ENCODE measurements at places on chromosomes 16 and 17.

- DNase-seq: peak; percentile 74
Observed at GRCh38 chr16:18969050-18969854, 14.5 kb upstream of the TMC7 start.

DNA sequence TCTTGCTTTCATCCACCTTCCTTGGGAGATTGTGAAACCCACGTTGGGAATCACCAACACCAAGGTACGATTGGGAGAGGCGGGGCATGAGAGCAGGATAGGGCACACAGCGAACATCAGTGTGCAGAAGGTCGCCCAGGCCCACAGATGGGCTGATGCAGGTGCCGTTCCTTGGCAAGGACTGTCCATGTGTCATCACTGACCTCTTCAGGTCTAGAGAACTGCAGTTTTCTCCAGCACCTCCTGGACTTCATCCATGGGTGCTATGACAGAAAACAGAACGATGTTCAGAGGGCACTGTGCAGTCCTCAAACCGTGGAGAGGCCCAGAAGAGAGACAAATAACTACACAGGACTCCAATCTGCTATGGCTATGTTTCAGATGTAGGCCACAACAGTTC lies 23.9 kb upstream of the TAT start:
- DNase-seq: no peak

- no peak for DNase-seq
Observed at GRCh38 chr16:85616607-85617321, 3.6 kb downstream of the GSE1 start.

DNA sequence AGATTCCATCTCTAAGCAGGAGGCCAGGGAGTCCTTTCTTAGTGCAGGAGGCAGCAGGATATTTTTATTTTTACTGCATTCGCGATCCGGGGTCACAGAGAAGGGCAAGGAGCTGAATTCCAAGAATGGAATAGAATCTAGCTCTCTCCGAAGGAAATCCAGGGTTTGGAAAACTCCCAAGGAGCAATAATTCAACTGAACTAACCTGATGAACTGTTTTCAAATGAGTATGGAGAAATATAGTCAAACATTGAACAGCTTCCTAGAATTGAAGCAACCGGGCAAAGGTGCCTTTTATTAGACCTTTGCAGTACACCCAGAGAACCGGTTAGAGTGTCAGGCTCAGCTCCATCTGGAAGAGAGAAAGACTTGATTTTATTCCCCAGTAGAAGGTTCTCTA lies 120.7 kb upstream of the MAF start:
- no peak for DNase-seq

DNA sequence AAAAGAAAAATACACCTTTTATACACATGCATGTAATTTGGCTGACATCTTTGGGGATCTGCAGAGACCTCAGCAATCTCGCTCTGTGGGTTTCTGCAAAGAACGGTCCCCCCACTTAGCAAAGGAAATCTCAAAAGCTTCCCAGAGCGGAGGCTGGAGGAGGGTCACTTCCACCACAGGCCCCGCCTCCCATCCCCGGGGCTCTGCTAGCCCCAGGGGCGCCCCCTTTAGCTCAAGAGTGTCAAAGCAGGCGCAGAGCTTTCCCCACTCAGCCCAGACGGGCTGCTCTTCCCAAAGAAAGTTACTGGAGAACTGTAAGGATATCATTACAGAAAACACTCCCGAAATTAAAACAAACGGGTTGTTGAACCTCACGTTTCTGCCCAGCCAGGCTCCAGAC lies 11.4 kb downstream of the SLC13A5 start:
- DNase-seq: peak; percentile 66

- DNase-seq: no peak
Observed at GRCh38 chr16:72841506-72841905, 206.4 kb downstream of the ZFHX3 start.

- DNase-seq: no peak
Observed at GRCh38 chr16:56367764-56368163, 57.6 kb downstream of the AMFR start.

DNA sequence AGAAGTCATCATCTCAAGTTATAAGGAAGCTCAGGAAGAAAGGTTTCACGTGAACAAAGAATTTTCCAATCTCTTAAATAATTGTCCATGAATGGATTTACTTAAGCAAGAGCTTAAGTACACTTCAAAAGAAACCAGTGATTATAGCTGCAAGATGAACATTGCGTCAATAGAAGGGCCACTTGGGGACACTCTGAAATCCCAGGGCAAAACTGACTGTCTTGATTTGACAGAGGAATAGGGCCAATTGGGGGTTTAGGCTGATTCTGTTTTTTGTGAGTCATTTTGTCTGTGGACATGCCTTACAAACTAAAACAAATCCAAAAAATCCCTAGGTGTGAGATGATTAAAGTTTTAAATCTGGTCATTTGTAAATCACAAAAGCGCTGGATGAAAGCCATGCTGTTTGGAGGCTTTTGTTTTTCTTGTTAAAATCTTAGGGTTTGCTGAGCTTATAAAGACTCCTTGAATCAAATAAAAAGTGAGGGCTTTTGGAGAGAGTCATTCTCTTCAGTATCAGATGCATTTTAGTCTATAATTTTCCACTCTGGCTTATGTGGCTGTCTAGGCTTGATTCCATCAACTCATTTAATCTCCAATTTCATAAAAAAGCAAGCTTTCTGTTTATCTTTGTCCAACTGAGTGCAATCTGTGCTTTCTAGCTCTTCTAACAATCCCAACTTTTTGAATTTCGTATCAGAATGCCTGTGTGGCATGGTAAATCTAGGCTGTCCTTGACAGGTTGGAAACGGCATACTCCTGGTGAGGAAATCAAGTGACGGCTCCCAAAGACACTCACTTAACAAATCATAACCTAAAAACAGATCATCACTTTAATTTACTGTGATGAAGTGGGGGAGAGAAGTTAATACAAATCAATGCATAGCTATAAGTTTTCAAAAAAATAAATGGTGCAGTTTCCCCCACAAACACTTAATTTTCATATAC lies 98.2 kb upstream of the SOX9 start:
- no peak for DNase-seq

DNA sequence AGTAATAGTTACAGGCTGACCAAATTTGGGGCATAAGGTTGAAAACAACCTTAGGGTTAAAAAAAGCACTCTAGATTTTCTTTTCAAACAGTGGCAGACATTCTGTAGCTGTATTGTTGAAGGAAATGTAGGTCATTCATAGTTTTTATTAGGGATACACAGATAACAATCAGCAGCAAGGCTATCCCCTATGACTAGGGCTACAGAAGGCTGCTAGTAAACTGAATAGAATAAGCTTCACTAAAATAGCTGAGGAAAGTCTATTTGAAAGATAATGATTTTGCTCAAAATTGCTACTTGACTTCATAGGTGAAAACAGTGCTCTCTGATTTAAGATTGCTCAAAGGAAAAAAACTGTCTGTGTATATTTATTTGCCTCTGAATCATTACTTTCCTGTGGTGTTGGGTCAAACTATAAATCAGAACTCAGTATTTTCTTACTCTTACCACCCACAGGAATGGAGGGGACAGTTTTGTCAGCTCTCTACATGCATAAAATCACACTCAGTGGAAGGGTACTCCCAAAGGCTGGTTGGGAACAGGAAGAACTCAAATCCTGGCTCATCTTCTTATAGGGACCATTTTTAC lies 24.8 kb downstream of the RPGRIP1L start:
- no peak for DNase-seq

DNA sequence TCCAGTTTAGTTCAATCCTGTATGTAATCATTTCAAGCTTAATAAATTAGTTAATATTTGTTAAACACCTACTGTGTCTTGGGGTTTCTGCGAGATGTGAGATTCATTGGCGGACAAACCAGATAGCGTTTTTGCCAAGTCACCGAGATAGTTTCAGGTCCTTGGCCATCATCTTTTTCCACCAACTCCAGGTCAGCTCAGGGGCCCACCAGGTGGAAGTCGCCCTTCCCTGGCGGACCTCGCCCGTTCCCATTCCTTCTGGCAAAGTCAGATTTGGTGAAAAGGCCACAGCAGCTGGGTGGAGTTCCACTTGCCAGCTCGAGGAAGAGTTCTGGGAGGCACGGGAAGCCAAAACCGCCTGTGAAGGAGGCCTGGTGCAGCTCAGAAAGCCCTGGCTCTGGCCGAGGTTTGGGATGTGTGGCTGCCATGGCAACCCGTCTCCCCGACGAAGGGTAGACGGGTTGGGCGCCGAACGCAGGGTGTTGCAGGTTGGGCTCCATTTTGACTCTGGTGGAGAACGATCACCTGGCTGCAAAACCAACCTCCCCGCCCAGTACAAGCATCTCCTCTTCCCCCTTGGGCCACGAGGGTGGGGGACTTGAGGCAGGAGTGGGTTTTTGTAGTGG lies 39.5 kb downstream of the CMIP start:
- no peak for DNase-seq

- DNase-seq: no peak
Observed at GRCh38 chr16:53515259-53515658, 12.2 kb upstream of the AKTIP start.

DNA sequence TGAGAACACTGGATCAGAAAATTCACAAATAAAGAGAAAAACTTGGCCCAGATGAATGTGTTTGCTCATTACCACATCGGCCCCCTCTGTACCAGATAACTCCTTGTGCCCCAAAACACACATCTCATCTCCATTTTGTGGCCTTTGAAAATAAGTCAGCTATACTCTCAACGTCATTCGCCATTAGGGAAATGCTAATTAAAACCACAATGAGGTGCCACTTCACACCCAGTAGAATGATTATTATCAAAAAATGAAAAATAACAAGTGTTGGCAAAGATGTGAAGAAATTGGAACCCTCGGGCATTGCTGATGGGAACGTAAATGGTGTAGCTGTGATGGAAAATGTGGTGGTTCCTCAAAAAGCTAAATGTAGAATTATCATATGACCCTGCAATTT lies 34.6 kb upstream of the AKTIP start:
- no peak for DNase-seq

DNA sequence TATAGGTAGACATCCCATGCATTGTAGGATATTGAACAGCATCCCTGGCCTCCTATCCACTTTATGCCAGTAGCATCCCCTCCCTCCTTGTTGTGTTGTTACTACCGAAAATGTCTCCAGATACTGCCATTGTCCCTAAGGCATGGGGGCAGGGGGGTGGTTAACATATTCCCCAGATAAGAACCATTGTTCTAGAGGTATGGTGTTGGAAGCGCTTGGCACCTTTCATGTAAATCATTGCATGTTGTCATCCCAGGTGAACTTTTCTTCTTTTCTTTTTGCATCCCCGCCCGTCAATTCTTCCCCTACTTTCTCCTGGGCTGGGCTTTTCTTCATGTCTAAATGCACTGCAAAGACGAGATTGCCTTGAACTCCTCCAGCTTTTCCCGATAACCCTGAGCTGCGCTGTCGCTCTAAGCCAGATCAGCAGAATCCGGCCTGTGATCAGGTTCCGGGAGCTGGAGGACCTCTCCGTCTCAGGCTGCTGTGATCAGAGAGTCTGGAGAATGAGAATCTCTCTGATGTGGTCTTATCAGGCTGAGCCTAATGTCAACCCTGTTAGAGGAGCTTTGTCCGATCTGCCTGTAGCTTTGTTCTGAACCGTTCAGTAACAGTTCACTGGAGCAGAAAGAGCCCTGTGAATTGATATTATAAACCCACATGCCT lies 76.2 kb downstream of the RBFOX1 start:
- no peak for DNase-seq

DNA sequence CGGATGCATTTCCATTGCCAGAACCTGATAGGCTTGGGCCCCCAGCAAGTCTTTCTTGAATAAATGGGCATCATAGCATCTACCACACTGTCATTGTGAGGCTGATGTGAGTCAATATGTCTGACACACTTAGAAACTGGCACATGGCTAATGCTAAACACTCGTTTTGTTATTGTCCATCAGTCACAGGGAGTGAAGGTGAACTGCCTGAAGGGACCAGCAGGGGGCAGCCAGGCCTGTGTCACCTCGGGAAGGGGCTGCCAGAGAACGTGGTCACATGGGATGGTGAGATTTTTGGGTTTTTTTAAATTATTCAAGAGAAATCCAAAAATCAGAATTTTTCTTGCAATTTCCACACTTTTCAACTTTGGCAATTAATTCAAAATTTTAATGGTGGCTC lies 831 bp upstream of the RCVRN start:
- DNase-seq: no peak

DNA sequence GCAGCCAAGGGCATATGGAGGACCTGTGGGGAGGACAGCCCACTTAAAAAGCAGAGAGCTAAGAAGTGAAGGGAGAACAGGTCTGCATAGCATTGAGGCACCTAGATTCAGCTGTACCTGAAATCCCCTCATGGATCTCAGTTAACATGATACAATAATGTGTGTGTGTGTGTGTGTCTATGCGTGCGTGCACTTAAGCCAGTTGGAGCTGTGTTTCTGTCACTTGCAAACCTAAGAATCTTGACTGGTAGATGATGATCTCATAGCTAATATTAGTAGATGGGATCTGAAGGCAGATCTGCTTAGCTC lies 1.7 kb upstream of the ITPRIPL2 start:
- no peak for DNase-seq

DNA sequence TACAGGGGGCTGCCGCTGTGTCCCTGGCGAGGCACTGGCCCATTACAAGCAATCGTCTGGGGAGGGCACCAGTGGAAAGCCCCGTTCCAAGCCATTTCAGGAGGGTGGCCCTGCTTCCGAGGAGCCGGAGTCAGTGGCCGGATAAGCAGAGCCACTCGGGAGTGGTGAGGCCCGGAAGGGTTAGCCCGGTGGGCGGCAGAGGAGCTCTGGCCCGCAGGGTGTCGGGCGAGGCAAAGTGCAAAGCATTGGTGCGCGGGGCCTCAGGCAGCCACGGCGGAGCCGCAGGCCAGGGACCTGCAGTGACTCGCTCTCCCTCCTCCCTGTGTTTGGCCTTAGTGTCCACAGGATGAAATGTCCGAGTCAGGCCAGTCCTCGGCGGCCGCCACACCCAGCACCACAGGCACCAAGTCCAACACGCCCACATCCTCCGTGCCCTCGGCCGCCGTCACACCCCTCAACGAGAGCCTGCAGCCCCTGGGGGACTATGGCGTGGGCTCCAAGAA lies 24.6 kb downstream of the NME3 start:
- no peak for DNase-seq

DNA sequence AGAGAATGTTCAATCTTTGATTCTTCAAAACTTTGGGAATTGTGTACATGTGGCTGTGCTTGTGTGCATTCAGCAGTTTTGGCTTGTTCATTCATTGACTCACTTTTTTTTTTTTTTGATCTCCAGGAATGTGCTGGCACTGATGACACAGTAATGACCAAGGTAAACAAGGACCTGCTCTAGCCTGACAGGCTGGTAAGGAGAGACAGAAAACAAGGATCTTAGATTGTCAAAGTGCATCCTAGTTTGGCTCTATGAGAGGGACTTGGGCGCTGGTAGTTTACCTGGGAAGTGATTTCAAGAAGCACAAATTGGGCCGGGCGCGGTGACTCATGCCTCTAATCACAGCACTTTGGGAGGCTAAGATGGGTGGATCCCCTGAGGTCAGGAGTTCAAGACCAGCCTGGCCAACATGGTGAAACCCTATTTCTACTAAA lies 233.1 kb upstream of the WSCD1 start:
- no peak for DNase-seq

DNA sequence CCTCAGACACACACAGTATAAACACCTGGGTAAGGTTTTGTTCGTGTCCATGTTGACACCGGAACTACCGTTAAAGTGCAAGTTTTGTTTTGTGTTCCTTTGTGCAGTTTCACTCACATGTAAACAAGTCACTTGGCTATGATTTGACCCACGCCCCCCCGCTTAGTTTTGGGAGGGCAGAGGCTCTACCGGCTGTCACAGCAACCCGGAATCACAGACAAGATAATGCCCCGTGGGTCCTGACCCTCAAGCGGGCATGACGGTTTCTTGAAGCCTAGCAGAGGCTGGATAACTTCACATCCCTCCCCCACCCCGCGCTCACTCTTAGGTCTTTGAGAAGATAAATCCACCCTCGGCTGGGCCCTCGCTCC lies 1.7 kb downstream of the RASD1 start:
- DNase-seq: no peak
